Hepatocyte (in vitro differentiated cells): ENCODE measurements at places on chromosomes 11 and 22. TPM values are rescaled to one million over a fixed set of nuclear protein-coding genes. Genes with fewer than 3 reads are reported as not detected.
A peak's percentile ranks its signal among the peaks of the same experiment; 100 is the strongest.

- DNase-seq, result peak; percentile 84
- H3K4me1 ChIP-seq, result peaks cover 12% of the 10 kb centered on the region
- H3K27ac ChIP-seq, result peak overlapping the region; percentile 60
- no peaks in the 10 kb centered on the region for H3K36me3 ChIP-seq
These were observed 627 bp downstream of the ASCL2 start for GRCh38 chr11:2269601-2270321.

- H3K27me3 ChIP-seq, result no peaks in the 10 kb centered on the region
- no peak overlapping the region for H3K27ac ChIP-seq
These were observed 69.9 kb upstream of the RTL6 start for GRCh38 chr22:44567846-44568493.

GRCh38 chr11:134331354-134332188 lies at the start of gene GLB1L2:
Gene GLB1L2, plus strand, starts transcription at chr11:134331988. Its CDS starts 74 bp downstream, at chr11:134332062.
- peak; percentile 90 for DNase-seq
- no peaks in the 10 kb centered on the region for H3K36me3 ChIP-seq
- no peak within 1 kb of the TSS for H3K27ac ChIP-seq
- peaks cover 9% of the 10 kb centered on the region for H3K4me1 ChIP-seq
- H3K27me3 ChIP-seq, result peaks cover 20% of the 10 kb centered on the region
- peak within 1 kb of the TSS; percentile 39 for H3K4me3 ChIP-seq

DNA sequence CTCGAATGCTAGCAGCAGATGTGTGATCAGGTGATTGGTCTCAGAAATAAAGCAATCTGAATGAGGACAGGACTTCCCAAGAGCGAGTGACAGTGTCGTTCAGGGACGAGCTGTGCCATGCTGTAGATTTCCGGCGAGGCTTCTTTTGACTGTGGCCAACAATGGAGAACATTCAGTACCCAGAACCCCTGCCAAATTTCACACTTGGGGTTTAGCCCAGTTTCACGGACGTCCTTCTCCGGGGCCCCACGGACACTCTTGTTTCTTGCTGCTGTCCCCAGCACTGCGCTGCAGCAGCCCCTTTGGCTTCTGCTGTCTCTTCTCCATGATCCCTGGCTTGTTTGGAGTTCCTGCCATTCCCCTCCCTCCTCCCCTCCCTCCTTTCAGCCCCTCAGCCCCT lies 115.1 kb upstream of the GRAMD1B start:
- H3K27me3 ChIP-seq, result peaks cover 3% of the 10 kb centered on the region
- no peaks in the 10 kb centered on the region for H3K4me1 ChIP-seq
- H3K27ac ChIP-seq, result no peak overlapping the region

DNA sequence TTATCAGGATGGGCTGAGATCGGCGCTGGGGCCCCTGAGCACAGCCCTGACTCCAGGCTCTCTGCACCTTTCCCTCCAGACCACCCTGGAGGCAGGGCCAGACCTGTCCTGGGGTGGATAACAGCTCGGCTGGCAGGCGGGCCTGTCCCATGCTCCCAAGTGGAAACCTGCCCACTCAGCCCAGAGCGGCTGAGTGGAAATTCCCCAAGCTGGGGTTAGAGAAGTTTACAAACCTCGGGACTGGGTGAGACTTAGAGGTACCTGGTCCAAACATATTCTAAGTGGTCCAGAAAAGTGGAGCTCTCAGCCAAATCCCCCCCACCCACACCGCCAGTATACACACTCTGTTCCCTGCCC lies 4.8 kb upstream of the FXYD2 start:
- no peaks in the 10 kb centered on the region for H3K27me3 ChIP-seq
- DNase-seq, result no peak
- H3K27ac ChIP-seq, result peak overlapping the region; percentile 85
- H3K4me3 ChIP-seq, result no peak overlapping the region

DNA sequence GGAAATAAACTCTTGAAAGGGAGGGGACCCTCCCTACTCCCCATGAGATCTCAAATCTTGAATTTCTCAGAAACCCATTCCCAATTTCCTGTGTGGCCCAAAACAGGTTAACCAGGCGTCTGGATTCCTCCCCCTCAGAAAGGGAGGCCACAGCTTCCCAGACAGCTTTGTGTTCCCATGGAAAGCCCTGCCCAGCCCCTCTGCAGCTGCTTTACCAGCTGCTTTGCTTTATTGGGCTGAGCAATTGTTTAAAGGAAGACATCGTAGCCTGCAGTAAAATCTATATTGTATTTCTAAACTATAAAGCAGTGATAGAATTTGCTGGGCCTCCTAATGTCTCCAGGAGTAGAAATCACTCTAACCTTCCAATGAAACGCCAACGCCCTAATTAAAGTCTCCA lies 97.4 kb downstream of the CHST1 start:
- peak; percentile 28 for DNase-seq
- no peaks in the 10 kb centered on the region for H3K36me3 ChIP-seq
- H3K4me1 ChIP-seq, result no peaks in the 10 kb centered on the region
- peaks cover 23% of the 10 kb centered on the region for H3K27me3 ChIP-seq
- peak overlapping the region; percentile 40 for H3K27ac ChIP-seq

- no peaks in the 10 kb centered on the region for H3K36me3 ChIP-seq
- H3K27ac ChIP-seq, result no peak overlapping the region
- no peak overlapping the region for H3K4me3 ChIP-seq
- no peak for DNase-seq
- H3K27me3 ChIP-seq, result no peaks in the 10 kb centered on the region
These were observed 250.7 kb upstream of the ARHGAP20 start for GRCh38 chr11:110962921-110963320.

Gene APOBEC3B
- polyA plus RNA-seq, result 10.5 and 11.0 TPM in 2 replicates

Gene SLCO2B1
- 43.4 and 51.6 TPM in 2 replicates for polyA plus RNA-seq

Gene FZD4
- polyA plus RNA-seq, result 6.8 and 7.7 TPM in 2 replicates

Gene C22orf23
- polyA plus RNA-seq, result 0.29 TPM in 1 of 2 replicates, not detected in the other

Gene CDON
- 17.5 and 25.0 TPM in 2 replicates for polyA plus RNA-seq
